RCC 7860 (cell line): ENCODE measurements at places on chromosomes 5 and 9.

- DNase-seq = no peak
Measured at GRCh38 chr5:149767281-149767550, 37.1 kb downstream of the PPARGC1B start.

GRCh38 chr5:142748568-142749249, 21.5 kb upstream of the ARHGAP26 start:
- peak; percentile 39 for DNase-seq

DNA sequence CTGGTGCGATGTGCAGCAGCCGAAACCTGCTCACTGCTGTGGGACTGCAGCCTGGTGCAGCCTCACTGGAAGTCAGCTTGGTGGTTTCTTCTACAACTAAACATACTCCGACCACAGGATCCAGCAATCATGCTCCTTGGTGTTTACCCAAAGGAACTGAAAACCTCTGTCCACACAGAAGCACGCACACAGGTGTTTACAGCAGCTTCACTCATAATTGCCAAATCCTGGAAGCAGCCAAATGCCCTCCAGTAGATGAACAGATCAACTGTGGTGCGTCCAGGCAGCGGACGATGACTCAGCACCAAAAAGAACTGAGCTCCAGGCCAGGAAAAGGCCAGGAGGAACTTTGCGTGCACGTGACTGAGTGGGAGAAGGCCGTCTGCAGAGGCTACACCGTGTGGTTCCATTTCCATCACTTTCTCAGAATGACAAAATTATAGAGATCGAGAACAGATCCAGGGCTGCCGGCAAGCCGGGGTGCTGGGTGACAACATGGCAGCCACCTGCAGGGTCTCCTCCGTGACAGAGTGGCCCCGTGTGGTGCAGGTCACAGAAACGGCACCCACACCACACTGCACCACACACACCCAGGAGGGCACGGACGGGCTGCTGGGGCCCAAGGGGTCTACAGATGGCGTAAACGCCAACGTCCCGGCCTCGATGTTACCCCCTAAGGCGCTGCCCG, 23.1 kb upstream of the NSMF start:
- peak; percentile 20 for DNase-seq

GRCh38 chr5:180090769-180091546, 19.4 kb upstream of the RNF130 start:
- peak; percentile 31 for DNase-seq

DNA sequence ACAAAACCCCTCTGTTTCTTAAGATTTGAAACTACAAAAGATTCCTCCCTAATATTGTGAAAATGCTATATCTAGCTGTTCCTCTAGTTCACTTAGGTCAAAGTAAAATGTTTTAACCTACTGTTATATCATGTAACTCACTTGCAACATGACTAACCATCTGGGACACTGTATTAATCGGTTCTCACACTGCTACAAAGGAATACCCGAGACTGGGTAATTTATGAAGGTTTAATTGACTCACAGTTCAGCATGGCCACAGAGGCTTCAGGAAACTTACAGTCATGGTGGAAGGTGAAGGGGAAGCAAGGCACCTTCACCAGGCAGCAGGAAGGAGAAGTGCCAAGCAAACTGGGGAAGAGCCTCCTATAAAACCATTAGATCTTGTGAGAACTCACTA, 34.7 kb downstream of the DIMT1 start:
- no peak for DNase-seq

- no peak for DNase-seq
Measured at GRCh38 chr9:91660521-91660920, 236.9 kb upstream of the NFIL3 start.

- peak; percentile 96 for DNase-seq
Measured at GRCh38 chr5:103849934-103850333, 287.3 kb upstream of the NUDT12 start.

GRCh38 chr5:170633235-170634081, 129.6 kb downstream of the KCNIP1 start:
- DNase-seq = peak; percentile 83

DNA sequence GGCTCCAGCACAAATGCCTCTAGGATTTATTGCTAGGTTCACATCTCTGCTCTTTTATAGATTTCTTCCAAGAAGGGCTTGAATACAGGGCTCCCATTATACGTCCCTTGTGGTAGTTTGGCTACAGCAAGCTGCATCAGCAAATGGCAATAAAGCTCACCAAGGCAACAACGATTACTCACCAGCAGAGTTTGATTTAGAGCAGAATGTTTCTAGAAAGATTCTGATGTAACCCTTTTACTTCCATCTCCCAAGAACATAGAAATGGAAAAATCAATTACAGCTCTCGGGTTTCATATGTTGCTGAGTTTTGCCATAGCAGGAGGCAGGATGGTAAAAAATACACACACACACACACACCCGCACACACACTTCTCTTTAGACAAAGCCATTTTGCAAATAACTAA, 124.2 kb upstream of the TNPO1 start:
- no peak for DNase-seq

GRCh38 chr5:23089286-23089685, 236.1 kb upstream of the CDH12 start:
- no peak for DNase-seq

GRCh38 chr9:138074516-138074915, 196.9 kb downstream of the CACNA1B start:
- DNase-seq = no peak

GRCh38 chr9:32463500-32464293, 62.3 kb downstream of the RIGI start:
- no peak for DNase-seq

DNA sequence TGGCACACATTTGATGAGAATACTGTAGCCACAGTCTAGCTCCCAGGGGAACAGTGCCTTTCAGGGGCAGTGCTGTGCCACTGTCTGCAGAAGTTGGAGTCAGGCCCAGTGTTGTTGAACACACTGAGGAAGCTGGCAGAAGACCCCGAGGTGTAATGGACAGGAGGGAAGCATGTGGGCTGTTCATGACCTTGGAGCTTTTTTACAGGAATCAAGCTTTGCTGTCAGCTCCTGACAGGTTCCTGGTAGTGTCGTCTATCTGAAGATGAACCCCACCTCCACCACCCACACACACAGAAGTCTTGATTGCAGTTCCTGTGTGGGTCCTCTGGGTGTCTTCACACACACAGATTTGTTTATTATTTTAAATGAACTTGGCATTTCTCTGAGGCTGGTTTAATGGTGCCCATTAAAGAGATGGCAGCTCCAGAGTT, 40.3 kb upstream of the TNFAIP8 start:
- DNase-seq = no peak

DNA sequence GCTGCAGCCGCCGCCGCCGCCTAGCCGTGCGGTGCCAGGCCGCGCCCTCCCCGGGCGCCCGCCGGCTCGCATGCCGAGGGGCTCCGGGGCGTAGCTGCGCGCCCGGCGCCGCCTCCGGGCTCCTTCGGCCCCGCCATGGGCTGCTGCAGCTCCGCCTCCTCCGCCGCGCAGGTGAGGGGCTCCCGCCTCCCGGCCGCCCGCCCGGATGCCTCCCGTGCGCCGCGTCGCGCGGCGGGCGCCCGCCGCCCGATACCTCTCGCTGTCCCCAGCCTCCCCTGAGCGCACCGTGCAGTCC, 230 bp downstream of the SLC44A1 start:
- DNase-seq = no peak

- peak; percentile 89 for DNase-seq
Measured at GRCh38 chr9:33106827-33107621, 30.6 kb upstream of the SMU1 start.

DNA sequence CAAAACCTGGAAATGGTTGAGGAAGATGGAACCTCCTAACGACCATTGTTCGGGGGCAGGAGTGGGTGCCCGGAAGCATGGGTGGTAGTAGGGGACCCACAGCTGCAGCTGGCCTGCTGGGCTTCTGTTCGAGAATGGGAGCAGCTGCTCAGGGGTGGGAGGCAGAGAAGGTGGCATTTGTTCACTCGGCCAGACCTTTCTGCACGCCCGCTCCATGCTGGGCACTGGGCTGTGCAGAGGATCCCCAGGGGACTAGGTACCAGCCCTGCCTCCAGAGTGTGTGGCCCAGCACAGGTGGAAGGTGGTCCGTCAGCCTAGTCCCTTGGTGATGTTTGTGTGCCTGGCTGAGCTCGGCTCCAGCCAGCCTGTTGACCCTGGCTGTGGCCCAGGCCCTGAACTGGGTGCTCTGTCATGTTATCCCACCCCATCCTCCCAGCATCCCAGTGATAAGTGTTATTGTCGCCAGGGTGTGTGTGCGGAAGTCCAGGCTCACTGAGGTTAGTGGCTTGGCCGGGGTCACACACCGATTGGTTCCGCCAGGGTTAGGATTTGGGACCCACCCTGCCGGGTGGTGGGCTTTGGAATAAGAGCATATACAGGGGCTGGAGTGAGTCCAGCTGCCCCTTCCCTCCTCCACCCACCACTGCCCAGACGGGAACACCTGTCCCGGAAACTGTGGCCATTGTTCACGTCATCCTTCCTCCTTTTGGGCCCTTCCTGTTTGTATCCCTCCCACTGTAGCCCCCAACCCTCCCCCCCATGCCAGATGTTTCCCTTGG, 4.8 kb downstream of the N4BP3 start:
- no peak for DNase-seq

GRCh38 chr9:20636888-20637440, 14.7 kb upstream of the MLLT3 start:
- DNase-seq = no peak

DNA sequence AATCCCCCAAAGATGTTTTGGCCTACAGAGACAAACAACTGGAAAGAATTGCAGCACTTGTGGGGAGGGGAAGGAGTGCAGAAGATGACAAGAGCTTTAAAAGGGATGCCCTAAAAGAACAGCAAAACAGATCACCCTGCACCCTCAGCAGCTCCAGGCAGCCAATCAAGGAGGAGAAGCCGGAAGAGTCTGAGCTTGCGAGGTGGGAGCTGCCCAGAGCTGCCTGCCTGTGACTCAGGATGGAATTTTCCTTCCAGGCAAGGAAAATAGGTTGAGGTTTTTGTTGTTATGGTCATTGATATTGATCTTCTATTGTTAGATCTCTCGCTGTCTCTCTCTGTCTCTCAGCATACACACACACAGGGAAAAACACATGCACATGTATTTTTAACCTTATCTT, 70.3 kb upstream of the MAP1B start:
- no peak for DNase-seq
